HEK293T (cell line): ENCODE measurements at places on chromosomes 12 and 14.

- DNase-seq: no peak
Observed at GRCh38 chr12:53972152-53972702, 699 bp upstream of the HOXC11 start.

DNA sequence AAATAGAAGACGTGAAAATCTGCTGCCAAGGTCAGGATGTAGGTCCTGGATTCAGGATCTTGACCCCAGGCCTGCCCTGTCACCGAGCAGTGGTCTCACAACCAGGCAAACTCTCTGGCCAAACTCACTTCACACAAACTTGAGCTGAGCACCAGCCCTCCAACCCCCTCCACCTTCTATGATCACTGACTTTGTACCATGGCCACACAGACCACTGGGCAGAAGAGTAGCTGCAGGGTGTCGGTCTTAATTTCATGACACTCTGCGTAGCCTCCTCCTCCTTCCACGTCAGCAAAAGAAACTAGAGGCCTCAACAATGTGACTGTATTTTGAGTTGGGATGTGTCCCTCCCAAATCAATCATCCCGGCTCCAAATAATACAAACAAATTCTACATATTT, 7.2 kb upstream of the TBX3 start:
- no peak for DNase-seq

GRCh38 chr14:93978735-93979134, 2.4 kb upstream of the ASB2 start:
- no peak for DNase-seq

DNA sequence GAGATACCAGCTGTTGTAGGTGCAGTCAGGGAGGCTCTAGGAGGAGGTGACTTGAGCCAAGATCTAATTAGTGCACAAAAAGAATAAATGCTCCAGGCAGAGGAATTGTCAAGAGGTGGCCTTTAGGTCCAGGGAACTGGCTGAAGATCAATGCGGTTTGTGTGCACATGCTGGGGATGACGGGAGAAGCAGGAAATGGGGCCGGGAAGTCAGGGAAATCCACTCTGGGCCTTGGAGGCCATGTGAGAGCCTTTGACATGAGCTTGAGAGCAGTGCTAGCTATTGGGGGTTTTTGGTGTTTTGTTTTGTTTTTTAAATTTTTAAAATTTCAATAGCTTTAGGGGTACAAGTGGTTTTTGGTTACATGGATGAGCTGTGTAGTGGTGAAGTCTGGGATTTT, 67.4 kb downstream of the MVK start:
- DNase-seq: no peak

DNA sequence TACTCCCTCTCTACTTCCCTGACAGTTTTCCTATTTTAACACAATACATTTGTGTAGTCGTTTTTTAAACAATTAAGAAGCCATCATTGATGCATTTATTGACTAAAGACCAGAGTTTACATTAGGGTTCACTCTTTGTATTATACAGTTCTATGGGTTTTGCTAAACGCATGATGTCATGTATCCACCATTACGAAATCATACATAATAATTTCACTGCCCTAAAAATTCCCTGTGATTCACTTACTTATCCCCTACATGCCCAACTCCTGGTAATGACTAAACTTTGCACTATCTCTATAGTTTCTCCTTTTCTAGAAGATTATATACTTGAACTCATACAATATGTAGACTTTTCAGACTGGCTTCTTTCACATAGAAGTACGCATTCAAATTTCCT, 1016.5 kb upstream of the FOXG1 start:
- DNase-seq: no peak

DNA sequence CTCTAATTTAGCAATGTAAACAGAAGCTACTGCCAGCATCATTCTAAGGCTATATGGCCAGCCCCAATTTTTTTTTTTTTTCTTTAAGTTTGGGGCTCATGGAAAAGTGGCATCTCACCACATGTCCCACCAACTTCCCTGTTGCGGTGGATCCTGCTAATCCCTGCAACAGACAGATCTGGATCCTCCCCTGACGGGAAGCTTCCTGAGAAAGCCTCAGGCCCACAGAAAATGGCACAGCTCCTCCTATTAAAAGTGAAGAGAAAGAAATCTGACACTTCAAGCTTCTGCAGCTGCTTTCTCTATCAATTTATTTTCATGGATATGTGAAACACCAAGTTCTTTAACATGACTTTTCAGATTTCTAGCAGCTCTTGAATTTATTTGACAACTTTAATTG, 433.8 kb upstream of the DCN start:
- DNase-seq: no peak

DNA sequence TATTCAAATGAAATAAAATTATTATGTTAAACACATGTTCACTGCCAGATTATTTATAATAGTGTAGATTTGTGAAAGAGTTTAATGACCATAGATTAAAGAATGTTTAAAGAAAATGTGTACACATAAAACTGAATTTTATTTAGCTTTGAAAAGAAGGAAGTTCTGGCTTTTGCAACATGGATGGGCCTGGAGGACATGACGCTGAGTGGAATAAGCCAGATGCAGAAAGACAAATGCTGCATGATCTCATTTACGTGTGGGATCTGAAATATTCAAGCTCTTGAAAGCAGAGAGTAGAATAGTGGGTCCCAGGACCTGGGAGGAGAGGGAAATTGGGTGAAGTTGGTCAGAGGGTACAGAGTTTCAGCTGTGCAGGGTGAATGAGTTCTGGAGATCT, 1261.2 kb downstream of the TMEM121 start:
- DNase-seq: no peak

DNA sequence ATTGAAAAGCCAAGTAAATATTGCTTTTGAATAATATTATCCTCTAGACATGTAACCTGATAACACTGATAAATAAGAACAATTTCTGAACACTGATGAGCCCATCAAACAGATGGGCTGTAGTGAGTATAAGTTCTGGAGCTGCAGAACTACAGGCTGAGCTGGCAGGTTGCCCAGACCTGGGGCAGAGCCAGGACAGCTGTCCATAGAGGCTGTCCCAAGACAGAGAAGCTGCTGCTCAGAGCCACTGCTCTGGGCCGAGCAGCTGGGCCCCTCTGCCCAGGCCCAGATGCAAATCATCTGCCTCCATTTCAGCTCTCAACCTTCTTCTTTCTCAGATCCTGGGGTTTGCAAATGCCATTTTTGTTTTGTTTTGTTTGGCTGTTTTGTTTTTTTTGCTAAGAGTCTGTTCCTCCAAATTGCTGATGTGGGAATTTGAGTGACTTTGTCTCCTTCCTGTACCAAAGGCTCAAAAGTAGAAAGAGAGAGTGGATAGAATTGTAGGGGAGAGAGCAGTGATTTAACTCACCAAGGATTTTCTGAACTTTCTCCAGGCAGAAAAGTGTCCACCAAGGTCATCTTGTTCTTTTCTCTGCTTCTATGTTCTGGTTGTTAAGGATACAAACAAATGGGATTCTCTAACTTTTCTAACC, 4.0 kb upstream of the TESPA1 start:
- DNase-seq: no peak

- DNase-seq: no peak
Observed at GRCh38 chr12:116091579-116091978, 185.9 kb downstream of the MED13L start.

DNA sequence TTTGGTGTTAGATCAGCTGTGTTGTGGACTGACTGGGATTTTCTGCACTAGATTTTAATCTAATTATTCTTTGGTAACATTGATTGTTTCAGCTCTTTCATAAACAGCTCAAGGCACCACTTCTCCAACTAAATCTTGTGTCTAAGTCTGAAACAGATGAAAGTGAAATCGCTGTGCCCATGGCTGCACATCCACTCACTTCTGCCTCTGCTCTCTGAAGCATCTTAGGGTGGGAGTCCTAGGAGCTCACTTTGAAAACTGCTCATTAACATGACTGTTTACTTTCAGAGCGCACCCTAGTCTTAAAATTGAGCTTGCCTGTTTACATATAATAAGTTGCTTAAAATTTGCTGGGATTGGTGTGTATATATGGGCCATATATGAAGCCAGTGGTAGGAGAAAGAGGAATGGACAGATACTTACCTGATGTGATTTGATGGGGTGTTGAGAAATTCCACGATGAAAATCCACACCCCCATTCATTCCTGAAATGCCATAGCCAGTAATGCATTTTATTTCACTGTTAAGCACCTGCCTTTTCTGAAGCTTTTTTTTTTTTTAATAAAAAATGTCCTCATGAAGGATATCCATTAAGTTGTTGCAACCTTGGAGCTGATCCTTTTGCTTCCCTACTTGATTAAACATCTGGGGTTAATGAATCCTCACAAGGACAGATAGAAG, 52.8 kb downstream of the PPFIBP1 start:
- no peak for DNase-seq

DNA sequence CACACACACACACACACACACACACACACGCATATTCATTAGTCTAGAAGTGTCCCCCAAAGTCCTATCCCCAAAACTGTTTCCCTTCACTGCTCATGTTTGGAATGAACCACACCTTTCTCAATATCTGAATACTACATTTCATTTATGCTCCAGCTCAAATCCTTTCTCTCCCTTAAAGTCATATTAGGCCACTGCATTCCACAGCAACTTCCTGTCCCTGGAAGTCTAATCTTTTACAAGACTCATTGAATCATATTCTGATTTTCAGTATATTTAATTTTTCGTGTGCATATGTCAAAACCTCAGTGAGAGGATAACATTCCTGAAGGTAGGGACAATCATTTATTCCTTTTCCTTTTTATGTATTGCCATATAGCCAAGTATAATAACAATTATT, 155.6 kb upstream of the LMNTD1 start:
- no peak for DNase-seq
